ENCODE measurements at places on chromosomes 6 and 20.

DNA sequence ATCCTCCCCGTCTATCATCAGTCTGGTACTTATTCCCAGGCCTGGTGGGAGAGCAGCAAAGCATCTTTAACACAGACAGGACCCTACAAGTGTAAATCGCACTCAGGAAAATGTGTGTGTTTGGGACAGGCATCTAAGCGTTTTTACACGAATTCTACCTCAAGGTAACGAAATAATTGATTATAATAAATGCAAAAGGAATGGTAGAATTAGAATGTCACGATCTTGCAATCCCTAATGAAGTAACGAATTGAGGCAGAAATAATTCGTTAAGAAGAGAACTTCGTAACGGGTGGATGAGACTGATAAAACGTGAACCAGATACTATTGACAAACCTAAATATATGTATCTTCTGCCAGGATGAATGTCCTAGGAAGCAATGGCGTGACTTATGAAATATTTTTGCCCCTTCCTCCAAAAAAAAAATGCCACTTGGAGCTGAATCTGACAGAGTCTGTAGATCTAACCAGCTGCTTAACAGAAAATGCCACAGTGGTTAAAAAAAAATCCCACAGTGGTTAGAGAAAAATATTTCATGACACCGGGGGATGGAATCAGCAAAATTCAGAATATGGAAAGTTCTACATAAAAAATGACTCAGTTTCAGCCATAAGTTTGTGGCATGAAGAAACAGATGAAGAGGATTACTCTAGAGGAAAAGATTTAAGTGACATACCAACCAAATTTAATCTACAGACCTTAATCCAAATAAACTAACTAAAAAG is 68.7 kb downstream of the F13A1 start:
- DNase-seq, result no peak

- DNase-seq, result no peak
Observed at GRCh38 chr6:132131351-132131750, 180.2 kb upstream of the CCN2 start.

GRCh38 chr6:14767226-14767625 is 478.6 kb upstream of the JARID2 start:
- DNase-seq, result no peak

DNA sequence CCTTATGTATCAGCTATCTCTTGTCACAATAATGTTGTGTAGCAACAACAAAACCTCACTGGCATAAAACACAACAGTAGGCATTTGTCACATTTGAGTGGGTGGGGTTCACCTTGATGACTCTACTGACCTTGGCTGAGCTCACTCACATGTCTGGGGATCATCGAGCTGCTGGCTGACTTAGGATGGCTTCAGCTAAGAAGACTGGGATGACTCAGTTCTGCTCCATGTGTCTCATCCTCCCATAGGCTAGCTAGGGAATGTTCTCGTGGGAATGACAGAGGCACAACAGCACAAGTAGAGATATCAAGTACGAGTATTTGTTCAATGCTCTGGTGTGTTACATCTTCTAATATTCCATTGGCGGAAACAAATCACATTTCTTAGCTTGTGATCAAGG is 167.9 kb downstream of the PLCB1 start:
- no peak for DNase-seq

GRCh38 chr20:18719426-18719825 is 94.2 kb upstream of the SCP2D1 start:
- DNase-seq, result no peak

All from stimulated activated CD8-positive, alpha-beta memory T cell treated with anti-CD3 and anti-CD28 coated beads, Interleukin-7, amount 100 ng/mL, for 1 hour (primary cell).